ENCODE measurements at places on chromosomes 11 and 22. TPM values are rescaled to one million over a fixed set of nuclear protein-coding genes. Genes with fewer than 3 reads are reported as not detected.

DNA sequence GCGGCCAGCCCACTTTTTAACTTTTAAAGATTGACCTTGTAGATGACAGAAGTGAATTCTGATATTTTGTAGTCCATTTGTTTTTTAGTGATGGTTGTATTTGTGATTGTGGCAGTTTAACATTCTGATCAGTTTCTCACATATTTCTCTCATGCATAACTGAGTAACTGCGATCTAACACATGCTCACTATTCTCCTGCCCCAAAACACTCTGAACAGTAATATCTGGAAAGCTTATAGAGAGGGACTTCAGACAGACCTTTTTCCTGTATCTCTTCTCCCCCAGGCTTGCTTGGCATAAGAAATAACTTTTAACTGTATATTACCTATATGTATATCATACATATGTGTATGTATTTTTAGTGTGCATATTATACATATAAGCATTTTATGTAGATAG, 37.3 kb upstream of the MYO18B start:
- DNase-seq, result no peak

- no peak for DNase-seq
Observed at GRCh38 chr11:96315476-96315875, 27.5 kb downstream of the MAML2 start.

GRCh38 chr11:5279471-5280090, 9.8 kb upstream of the HBE1 start:
- no peak for DNase-seq

DNA sequence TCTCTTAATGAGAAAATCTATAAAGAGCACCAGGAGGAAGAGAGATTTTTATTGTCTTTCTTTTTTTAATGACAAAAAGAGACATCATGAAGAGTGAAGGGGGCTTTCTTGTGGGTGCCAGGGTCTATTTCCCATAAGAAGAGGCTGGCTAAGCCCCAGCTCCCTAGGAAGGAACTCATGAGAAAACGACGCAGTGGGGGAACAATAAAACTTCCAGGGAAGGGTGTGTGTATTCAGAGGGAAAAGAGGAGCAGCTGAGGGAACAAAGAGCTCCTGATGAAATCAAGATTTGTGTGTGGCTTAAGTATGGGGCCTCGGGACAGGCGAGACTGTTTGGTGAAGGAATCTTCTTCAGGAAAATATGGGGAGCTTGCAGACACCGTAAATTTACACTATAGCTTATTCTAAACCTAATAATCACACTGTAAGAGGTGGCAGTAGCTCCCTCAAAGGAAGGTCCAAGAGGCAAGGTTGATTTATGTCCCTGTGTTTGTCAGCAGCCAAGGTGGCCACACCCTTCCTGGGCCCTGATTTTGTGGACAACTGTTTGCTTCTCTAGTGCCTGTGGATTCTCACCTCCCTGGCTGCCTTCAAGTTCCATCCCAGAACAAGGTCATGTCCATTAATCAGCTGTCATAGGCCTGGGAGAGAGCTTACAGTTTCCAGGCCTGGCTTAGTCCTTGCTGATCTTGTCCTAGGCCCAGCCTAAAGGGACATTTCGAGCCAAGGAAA, 615.7 kb downstream of the INSC start:
- DNase-seq, result no peak

DNA sequence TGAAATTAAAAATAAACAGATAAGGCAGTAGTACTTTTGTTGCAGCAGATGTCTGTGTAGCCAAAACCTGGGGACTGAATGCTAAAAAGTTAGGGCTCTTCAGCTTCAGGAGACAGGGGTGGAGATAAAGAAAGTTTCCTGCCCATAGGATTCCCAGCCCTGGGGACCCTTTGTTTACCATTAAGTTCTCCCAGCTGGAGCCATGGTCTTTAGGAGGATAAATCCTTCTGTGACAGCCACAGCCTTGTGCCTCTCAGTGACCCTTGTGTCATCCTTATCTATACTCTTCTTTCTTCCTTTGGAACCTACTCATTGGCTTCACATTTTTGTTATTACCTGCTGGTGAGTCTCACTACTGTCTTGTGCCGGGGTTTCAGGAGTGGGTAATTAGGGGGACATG, at the start of gene OR51M1:
TSS of gene OR51M1 (plus strand) at position 237 of the 400 bp plus-strand sequence. CDS start 5,587 bp downstream, outside the sequence.
- no peak for DNase-seq

DNA sequence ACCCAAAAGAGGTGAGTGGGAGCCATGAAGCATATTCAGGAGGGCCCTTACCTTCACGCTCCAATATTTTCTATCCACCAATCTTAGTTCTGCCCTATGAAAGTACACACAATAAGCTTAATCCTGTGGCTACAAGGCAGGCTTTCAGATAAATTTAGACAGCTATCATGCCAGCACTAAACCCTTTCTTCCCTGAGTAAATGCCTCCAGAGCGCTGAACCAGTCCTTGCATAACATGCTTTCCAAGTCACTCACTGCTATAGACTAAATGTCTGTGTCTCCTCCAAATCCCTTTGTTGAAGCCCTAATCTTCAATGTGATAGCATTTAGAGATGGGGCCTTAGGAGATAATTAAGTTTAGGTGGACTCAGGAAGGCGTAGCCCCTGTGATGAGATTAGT, 50.3 kb upstream of the FIBIN start:
- DNase-seq, result no peak

DNA sequence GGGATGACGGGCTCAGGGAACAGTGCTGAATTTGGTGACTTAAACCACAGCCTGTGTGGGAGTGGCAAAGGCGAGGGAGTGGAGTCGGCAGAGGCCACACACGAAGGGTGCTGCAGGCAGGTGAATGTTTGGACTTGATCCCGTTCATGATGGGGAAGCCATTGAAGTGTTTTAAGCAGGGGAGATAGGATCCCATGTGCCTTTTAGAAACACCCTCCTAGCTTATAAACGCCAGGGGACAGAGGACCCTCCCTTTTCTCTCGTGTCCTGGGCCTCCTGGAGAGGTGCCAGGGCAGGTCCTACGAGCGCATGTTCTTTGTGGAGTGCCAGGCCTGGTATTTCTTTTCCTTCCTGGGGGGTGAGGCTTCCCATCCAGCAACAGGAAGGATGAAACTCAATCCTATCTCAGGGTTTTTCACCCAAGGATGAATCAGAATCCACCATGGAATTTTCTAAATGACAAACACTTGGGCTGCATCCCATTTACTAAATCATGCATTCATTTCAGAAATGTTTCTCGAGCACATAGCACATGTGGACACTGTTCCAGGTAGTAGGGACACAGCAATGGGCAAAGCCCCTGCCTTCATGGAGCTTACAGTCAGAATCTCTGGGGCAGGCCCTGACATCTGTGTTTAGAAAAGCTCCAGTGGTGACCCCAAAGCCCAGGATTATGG, 59.6 kb downstream of the CHRDL2 start:
- no peak for DNase-seq

GRCh38 chr11:62142921-62143320, 19.1 kb downstream of the INCENP start:
- no peak for DNase-seq

DNA sequence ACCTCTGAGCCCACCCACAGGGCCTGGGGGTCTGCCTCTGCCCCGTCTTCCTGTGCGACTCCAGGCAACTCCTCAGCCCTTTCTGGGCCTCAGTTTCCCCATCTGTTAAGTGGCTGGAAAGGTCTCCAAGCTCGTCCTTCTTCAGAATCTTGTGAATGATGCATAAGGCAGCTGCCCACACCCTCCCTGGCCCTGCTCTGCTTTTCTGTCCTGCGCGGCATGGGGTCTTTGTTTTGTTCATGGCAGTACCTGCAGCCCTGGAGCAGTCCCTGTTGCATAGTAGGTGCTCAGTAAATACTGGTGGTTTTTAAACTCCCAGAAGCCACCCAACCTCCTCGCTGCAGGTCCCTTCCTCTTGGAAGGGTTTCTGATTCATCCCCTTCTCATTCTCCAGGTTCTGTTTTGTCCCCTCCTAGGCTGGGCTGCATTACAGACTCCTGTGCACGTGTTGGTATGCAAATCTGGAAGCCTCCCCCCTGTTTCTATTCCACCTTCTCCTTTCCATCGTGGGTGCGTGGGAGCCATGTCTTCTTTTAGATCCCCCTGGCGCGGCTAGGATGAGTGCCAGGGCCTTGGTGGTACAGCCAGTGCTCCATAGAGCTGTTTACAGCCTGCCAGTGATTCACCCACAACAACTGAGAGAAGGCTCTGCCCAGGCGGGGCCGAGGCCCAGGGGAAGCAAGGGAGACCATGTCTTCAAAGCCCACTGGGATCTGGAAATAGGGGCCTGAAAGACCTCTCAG, 19.3 kb upstream of the SYT7 start:
- DNase-seq, result no peak

DNA sequence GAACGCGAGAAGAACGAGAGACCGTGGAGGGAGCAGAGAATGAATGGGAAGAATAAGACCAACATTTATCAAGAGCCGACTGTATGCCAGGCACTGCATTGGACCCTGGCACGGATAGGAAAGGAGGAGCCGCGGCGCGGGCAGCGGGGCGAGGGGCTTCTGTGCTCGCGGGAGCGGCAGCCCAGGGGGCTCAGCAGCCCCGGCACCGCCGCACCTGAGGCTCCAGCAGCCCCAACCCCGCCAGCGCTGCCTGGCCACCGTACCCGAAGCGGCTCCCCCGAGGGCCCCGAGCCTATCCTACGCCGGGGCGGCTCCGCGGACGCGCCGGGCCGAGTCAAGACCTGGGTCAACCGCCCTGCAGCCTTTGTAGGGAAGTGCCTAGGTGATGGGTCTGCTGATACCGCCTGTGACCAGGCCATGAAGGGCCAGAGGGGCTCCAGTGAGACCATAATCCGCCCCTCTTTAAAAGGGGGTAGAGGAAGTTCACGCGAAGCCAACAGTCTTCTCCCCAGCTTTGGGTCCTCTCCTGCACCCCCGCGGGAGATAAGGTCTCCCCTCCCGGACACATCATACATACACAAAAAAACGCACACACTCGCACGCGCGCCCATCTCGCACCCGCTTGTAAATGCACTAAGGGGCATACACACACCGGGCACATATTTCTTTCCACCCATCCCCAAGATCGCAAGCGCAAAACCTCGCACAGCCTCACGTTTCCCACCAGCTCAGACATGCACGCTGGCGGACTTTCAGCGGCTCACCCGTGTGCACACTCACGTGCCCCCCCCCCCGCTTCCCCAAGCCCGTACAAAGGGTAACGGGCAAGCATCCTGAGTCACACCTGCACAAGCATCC, 935 bp upstream of the RTN4RL2 start:
- DNase-seq, result no peak

DNA sequence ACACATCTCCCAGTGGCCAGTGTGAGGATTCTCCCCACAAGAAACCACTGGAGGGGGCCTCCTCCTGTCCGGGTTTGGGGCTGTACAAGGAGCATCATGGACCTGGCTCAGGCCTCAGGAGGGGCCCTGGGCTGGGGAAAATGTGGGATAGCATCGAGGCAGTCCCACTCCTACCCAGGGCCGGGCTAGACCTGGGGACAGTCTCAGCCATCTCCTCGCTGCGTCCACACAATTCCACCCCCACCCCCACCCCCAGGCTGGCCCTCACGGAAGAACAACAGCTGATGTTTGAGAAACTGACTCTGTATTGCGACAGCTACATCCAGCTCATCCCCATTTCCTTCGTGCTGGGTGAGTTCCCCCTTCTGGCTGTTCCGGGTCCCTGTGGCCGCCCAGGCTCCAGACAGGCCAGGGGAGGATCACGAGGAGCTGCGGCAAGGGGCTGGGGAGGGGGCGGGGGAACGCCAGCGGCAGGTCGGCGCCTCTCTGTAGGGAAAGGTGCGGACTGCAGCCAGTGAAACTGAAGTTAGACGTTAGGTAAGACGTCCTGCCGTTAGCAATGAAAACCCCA, 4.8 kb downstream of the BEST1 start:
- DNase-seq, result no peak

- peak; percentile 85 for DNase-seq
Observed at GRCh38 chr22:25747245-25747944, 5.4 kb downstream of the MYO18B start.

DNA sequence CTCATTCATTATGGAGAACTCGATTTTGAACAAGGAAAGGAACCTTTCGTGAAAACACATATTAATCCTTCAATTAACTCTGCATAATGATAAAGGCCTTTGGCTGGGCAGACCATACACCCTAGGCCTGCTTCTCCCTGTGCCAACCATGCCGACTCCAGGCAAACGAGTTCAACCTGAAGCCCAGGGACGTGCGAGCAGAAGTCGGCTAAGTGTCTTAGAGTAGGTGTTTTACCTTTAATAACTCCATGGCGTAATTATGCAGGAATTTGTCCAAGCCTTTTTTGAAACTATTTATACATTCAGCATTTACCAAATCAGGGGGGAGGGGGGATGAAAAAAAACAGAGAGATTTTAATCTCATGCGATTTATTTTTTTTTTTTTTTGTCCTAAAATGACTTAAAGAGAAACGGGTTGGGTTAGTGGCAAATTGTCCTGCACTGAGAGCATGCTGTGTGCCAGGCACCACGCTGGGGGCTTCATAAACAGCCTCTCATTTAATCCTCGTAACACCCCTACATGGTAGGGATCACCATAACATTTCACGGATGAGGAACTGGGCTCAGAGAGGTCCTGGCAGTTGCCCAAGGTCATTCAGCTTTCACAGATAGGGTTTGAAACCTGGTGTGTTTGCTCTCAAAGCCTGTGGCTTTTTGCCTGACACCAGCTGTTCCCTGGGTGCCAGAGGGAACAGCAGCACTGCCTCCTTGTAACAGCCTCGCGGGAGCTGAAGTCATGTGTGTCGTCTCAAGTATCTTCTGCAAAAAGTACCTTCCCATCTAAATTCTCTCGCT, 423.9 kb downstream of the MN1 start:
- DNase-seq, result no peak

GRCh38 chr11:15737320-15737719, 619.0 kb downstream of the SOX6 start:
- no peak for DNase-seq

DNA sequence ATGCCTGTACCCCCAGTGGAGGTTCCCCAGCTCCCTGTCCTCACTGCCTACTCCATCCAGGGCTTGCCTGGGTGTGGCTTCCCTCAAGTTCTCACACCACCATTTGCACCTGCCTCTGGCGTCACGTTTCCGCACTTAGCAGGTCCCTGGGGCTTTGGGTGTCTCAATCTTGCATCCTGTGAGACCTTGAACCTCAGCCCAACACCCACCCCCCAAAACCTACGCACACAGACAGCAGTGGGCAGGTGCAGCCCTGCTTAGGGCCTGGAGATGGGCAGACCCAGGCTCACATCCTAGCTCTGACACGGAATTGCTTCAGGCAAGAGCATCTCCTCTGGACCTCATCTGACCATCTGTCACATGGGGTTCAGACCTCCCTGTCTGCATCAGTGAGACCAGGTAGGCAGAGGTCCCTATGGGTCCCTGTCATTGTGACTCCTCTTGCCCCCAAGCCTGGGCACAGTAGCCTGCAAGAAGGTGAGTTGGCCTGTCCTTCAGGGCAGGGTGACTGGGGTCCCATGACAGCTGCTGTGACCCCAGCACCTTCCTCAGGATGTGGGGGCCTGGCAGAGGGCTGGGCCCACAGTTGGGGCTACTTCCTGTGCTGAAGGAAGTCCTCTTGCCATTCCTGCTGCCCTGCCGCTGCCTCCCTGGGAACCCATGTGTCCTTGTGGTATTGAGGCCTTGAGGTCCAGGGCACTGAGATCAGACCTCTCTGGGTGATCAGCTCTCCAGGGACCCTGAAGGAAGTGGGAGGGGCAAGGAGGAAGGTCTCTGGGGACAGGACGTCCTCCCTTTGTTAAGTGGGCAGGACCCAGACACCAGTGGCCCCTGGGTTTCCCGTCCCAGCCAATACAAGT, 2.0 kb downstream of the SIPA1 start:
- DNase-seq, result no peak

PKNOX2 gene
- 1.4 TPM for total RNA-seq

MMP12 gene
- total RNA-seq, result not detected

PYGM gene
- 13.4 TPM for total RNA-seq

CENPM gene
- not detected for total RNA-seq

DEUP1 gene
- not detected for total RNA-seq

APOA5 gene
- total RNA-seq, result not detected

YPEL4 gene
- total RNA-seq, result 1.2 TPM

PRAME gene
- total RNA-seq, result not detected

NLRP14 gene
- not detected for total RNA-seq

KCTD14 gene
- total RNA-seq, result 0.81 TPM

TNNI2 gene
- not detected for total RNA-seq
